G401 (cell line): ENCODE measurements at places on chromosomes 5 and 9. TPM values are rescaled to one million over a fixed set of nuclear protein-coding genes. Genes with fewer than 3 reads are reported as not detected.

DNA sequence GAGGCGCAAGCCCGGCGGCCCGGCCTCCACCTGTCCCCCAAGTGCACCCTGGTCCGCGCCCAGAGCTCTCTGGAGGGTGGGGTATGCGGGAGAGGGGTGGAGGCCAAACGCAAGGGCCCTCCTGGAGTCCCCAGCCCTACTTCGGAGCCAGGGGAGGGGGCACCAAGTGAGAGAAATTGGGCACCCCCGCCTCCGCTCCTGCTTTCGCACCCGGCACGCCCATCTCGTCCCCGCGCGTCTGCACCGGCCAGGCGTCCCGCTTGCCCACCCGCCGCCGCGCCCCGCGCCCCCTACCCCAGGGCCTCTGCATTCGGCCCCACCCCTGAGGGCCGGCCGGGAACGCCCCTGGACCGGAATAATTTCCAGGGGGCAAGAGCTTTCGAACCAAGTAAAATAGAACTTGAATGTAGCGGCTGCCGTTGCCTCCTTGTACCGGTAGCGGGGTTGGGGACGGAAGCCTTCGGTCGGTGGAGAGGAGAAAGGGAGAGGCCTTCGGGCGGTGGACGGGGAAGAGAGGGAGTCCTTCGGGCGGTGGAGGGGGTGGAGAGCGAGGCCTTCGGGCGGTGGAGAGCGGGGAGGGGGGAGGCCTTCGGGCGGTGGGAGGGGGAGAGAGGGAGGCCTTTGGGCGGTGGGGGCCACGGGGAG lies 694 bp upstream of the PHPT1 start:
- no peak for DNase-seq

DNA sequence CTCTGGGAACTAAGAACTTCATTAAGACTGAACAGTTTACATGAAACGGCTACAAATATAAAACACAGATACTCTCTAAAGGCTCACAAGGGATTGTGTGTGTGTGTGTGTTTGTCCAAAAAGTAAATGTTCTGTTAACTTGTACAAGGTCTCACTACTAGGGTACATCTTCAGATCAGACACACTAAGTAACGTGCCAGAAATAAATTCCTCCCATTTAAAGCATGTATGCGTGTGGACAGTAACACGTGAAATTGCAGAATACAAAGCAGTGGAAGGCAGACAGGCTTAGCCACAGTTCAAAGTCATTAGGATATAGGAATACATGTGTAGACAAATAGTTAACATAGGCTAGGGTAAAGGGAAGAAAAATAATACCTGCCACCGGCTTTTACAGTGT lies 1.8 kb downstream of the BNC2 start:
- DNase-seq = no peak

PCDHB13 gene
- not detected in 2 replicates for total RNA-seq

TMEM174 gene
- not detected in 2 replicates for total RNA-seq

CD74 gene
- 118 and 123 TPM in 2 replicates for total RNA-seq

GRCh38 chr5:23419115-23419514 lies 88.3 kb upstream of the PRDM9 start:
- DNase-seq = no peak

GRCh38 chr9:3446313-3446712 lies 79.5 kb downstream of the RFX3 start:
- no peak for DNase-seq

DNA sequence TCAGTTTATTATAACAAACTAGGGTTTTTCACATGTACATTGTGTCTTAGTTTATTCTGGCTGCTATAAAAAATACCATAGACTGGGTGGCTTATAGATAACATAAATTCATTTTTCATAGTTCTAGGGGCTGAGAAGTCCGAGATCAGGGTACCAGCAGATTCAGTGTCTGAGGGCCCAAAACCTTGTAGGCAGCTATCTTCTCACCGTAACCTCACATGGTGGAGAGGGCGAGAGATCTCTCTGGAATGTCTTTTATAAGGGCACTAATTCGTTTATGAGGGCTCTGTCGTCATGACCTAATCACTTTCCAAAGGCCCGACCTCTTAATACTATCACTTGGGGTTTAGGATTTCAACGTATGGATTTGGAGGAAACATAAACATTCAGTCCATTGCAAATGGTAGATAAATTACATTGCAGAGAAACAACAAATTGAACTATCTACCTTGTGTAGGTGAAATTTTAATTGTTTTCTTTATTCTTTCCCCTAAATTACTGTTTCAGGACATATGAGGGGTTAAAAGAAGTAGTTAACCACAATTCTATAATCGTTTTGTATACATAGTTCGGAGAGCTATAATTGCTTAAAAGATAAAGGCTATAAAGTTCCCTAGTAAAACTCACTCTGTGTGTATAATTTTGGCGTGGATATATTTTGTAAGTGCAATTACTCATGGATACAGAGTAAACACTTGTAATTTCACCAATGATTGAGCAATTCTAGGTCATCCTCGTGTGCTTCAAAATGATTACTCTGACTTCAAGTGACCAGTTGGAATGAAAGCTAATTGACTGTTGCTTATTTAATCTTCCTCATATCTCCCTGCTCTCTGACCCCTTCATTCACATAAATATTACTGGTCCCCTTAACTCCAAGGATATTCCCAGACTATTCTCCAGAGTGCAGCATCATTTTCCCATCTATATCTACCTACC lies 247.5 kb upstream of the TMEM161B start:
- no peak for DNase-seq

- DNase-seq = no peak
Measured at GRCh38 chr9:137113385-137114159, 961 bp downstream of the DPP7 start.

DNA sequence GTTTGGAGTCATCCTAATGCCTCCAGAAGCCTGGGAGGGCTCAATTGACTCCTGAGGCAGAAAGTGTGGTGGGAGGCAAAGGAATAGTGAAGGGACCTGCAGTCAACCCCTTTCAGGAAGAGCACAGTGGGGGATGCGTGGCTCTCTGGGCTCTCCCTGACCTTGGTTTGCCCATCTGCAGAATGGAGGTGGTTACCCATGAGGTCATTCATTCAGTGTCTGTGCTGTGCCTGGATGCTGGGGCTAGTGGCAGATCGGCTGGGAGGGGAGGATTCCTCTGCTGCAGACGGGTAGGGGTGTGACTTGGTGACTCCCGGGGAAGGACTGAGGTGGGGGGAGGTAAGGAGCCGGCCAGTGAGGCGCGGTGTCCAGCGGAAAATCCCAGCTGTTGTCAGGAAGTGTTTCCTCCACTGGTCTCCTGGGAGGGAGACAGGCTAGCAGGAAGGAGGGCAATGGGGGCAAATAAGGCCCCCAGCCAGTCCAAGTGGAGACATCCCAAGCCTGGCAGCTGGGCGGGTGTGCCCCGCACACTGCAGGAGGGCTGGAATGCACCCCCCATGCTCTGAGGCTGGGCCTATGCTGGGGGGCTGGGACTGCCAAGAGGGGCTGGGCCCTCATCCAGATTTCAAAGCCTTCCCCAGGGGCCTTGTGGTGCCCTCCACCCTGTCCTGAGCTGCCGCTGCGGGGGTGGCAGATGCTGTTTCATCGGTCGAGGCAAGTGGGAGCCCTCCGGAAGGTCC lies 10.9 kb downstream of the CXXC5 start:
- peak; percentile 55 for DNase-seq

DNA sequence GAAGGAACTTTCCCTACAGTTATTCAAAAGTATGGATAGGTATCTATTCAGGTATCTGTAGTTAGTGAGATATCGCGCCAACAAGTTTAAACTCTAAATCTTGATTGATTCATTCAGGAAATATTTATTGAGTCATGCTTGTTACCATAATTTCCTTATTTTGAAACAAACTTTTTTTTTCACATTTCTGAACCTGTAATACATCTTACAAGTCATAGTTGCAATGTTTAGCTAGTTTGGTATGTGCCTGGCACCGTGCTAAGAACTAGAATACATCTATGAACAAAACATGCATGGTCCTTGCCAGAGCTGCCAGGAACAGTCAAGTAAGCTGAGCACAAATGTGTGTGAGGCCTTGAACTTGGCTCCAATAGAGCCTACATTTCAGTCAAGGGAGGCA lies 226.4 kb downstream of the PCSK5 start:
- DNase-seq = no peak

DNA sequence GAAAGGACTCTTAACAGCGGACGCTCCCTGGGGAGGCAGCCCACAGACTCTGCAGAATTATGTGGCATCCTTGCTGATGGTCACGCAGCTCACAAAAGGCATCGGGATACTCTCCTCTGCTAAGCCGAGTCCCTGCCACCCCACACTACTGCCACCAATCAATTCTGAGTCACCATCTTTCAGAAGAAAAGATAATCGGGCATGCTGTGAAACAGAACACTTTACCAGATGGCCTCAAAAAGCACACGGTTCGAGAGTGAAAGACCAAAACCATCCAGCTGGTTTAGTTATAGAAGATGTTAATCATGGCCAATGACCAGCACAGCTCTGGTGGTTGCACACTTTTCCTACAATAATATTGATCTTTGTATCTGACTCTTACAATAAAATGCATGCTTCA lies 136.3 kb downstream of the MYO10 start:
- DNase-seq = no peak

DNA sequence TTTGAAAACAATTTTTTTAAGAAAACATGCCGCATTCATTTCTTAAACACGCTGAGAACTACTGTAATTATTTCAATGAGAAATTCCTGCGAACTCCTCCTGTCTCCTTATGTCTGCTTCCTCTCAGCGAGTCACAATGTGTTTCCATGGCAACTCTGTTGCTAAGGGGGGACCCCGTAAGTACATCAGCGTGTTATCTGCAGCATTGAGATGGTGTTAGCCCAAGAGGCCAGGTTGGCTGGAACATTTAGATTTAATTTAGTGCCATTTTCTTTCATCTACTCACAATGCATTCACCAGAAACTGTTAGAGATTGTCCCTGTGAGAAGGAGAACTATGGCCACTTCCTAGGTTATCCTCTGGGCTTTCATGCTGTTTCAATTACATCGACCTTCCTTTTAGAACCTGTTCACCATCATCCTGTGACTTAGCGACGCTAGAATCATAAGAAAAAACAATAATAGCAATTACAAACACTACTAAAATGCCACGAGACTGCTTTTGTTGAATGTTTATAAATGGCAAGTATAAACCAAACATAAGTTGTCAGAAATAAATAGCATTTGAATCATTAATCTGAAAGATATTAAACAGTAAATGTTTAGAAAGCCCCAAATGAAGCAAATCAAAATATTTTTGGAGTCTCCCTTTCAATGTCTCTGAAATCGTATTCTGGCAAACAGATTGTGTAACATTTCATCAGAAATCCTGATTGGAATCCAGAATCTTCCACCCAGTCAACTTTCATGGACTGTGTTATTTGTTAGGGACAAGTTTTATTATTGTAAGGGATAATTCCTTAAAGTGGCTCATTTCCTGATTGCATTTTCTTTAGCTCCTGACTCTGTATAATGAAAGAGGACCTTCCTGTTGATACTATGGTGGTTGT lies 39.7 kb upstream of the SHC3 start:
- DNase-seq = no peak

SLCO4C1 gene
- total RNA-seq = not detected in 2 replicates

DNA sequence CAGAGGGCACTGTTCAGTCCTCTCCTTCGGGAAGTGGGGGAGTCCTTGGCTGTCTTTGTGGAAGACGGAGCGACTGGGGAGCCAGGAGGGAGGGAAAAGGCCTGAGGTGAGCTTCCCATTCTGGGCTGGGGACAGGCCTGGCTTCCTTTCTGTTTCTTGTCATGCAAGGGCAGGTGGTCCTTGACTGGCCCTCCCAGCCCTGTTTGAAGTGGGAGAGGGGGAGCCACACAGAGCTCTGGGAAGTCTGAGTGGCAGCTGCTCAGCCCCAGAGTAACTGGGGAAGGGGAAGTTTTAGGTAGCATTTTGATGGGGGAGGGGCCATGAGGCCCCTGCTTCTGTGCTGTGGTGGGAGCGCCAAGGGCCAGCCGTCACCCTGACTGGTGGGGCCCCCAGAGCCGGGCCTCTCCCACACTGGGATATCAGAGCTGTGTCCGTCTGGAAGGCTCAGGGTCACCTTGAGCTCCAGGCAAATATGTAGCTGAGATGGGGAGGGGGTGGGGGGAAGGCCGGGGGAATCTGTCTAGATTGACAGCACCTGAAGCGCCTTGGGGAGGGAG lies 6.5 kb downstream of the UNC5A start:
- peak; percentile 36 for DNase-seq

GRCh38 chr9:100472788-100473275 lies at the start of gene TMEFF1:
Gene TMEFF1 (plus strand): TSS chr9:100473149. CDS start chr9:100473545, 396 bp downstream.
- peak; percentile 21 for DNase-seq

DNA sequence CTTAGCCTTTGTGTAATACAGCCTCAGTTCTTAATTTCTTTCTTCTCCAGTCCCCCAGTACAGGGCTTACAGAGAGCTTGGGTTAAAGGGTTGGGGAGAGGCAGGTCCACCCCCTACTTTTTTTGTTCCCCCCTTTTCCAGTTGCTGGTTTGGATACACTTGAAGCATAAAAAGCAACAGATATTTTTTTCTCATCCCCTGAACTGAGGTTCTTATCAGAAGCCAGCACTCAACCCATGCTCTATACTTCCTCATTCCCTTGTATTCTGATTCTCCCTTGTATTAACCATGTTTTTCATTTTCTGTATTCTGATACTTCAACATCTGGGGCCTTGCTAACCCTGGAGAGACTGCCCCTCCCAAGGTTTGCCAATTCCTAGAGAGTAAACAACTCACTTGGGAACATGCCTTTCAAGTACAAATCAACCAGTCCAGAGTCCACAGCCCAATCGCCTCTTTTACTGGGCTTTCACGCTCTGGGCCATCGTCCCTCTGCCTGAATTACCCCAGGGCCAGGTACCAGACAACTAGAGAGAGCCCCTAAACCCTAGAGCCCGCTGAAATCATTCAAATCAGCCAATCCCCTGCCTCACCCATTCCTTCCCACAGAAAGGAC lies 333.4 kb upstream of the PUM3 start:
- no peak for DNase-seq

DNA sequence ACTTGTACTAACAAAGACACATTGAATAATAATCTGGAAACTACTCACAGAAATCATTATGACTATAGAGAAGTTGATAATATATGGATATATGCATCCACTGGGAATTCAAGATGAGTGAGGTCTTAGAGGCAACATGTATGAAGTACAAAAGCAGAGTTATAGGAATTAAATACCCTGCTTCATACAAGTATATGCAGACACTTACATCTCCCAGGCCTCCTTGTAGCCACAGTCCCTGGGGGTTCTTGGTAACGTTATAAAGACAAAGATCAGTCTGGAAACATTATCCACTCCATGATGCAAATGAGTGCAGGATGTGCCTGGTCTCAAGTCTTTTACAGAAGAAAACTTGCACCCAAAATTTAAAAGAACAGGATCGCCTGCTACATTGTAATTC lies 92.4 kb upstream of the ANXA1 start:
- DNase-seq = no peak

DNA sequence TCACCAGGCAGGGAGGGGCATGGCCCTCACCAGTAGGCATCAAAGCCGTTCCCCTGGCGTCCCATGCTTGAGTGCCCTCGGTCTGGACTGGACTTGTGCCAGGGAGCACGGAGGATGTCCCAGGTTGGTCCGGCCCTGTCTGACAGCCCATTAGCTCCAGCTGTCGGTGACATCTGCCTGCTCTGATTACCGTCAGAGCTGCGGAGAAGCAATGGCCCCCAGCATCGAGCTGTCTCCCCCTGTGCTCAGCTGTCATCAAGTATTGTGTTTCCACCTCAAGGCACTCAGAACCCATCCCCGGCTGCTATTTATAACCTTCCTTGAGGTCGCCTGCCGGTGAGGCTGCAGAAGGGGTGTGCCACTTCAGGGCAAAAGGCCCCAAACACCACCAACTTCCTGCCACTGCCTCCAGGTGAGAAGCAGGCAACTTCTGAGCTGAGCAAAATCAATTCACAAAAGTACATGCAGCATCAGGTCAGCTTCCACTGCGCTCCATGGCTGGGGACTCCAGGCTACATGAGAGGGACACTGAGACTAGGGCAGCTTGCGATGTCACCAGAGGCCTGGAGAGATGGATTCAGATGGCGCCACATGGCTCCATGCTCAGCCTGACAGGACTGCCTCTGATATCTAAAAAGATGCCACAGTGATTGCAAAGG lies 142.7 kb downstream of the C5orf15 start:
- DNase-seq = no peak
